ENCODE measurements at places on chromosomes 6 and 20.

DNA sequence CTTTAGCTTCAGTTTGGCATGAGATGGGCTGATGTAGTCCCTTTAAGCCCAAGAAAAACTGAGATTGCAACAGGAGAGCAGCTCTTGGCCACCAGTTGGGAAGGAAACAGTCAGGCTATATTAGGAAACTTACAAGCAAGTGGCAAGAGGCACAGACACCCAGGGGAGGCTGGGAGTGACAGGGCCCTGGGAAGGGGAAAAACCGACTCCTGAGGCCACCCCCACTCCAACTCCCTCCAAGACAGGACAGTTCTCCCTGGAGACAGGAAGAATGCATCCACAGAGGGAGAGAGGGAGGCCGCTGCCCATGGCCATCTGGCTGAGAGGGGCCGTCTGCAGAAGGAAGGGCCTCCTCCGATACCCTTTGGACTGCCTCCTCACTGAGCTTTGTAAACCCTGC is 20.5 kb downstream of the JPH2 start:
- no peak for DNase-seq

DNA sequence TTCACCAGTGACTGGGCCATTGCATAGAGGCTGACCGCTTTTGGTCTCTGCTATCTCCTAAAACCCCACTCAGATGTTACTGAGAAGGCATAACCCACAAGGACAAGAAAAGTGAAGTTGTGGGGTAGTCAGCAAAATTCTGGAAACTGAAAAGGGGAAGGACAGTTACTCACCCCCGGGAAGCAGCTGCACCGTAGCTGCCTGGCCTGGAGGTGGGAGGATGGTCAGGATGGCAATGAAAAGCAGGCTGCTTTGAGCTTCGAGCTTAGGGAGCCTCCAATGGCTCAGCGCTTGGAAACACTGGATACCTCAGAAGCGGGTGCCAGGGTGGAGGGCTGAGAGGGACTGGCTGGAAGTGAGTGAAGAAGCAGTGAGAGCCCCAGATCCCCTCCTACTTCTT is 56.0 kb downstream of the KCNK5 start:
- no peak for DNase-seq

DNA sequence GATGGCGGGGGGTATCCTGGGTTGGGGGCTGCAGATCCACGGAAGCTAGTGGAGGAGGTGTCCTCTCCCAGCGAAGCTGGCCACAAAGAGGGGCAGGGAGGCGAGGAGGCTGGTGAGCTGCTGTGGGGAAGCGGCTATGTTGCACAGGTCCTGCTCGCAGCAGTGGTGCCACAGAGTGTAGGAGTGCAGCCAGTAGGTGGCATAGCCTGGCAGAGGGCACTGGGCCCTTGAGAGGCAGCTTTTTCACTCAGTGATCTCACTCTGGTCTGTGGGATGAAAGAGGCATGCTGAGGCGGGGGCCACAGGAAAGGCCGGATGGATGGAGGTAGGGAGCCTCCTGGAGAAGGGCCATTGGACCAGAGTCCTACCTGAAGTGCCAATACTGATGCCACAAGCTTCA is 2.9 kb upstream of the LY6G6D start:
- no peak for DNase-seq

- no peak for DNase-seq
Observed at GRCh38 chr20:1535420-1536175, 21.9 kb downstream of the SIRPD start.

- DNase-seq: no peak
Observed at GRCh38 chr6:156645097-156645496, 132.1 kb upstream of the ARID1B start.

DNA sequence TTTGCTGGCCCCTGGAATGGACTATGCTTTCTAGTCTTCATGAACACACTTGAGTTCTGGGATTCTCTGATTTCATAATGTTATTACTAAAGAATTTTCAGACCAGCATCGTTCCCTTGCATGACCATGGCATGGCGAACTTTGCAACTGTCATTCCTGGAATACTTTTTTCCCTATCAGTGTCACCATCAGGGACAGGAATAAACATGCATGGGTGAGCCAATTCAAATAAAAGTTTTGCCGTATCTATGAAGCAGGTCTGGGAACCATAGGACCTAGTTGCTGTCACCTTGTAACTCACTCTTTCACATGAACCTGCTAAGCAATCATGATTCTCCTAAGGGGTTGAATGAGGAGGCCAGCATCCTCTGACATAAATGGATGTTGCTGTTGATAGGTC is 68.2 kb upstream of the AGPAT4 start:
- no peak for DNase-seq

DNA sequence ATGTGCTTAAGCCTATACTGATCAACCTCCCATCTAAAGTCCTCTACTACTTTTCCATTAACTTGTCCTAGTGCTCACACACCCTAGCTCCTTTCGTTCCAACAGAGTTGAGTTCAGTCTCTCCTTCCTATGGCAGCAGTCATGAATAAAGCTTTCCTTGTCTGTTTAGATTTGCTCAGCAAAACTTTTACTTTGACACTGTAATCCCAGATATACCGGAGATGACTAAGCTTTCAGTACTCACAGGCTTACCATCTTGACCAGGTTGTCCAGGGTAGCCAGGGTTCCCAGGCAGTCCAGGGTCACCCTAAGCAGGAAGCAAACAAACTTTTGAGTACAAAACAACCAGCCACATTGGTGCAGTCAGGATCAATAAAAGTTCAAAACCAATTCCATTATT is 90.7 kb downstream of the COL21A1 start:
- no peak for DNase-seq

- DNase-seq: no peak
Observed at GRCh38 chr6:163630096-163630495, 215.6 kb downstream of the QKI start.

DNA sequence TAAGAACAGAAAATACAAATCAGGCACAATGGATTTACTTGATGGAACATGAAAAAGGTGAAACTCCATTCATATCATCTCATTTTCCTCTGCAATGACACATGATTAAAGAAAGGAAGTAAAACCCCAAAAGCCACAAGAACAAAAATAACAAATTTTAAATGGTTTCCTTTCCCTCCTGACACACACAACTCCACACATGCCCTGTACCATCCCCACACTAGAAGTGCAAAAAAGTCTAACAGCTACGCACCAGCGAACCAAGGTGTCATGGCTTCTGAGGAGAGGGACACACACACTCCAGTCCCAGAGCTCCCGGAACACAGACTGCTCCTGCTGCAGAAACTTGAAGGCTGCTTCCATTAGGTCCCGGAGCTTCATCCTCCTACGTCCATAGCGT is 25.3 kb downstream of the MDN1 start:
- DNase-seq: no peak

DNA sequence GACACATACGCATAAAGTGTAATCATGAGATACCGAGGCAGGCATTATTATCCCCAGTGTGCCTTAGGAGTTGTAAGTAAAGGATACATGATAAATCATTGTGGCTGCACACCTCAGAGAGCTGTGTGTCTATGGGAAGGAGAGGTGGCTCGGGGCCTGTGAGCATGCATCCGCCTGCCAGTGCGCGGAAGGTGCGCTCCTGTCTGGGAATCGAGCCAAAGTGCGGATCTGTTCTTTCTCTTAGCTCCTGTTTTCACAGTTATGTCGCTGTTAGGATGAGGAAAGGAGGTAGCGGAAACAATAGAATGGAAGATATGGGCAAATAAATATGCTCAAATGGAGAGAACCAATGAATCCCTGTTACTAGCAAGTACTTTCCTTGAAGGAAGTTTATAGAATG is 98.0 kb downstream of the ANKRD6 start:
- DNase-seq: peak; percentile 82

- no peak for DNase-seq
Observed at GRCh38 chr6:140669321-140669720, 1294.9 kb upstream of the CITED2 start.

- no peak for DNase-seq
Observed at GRCh38 chr20:50594591-50595432, 84.6 kb downstream of the PTPN1 start.

DNA sequence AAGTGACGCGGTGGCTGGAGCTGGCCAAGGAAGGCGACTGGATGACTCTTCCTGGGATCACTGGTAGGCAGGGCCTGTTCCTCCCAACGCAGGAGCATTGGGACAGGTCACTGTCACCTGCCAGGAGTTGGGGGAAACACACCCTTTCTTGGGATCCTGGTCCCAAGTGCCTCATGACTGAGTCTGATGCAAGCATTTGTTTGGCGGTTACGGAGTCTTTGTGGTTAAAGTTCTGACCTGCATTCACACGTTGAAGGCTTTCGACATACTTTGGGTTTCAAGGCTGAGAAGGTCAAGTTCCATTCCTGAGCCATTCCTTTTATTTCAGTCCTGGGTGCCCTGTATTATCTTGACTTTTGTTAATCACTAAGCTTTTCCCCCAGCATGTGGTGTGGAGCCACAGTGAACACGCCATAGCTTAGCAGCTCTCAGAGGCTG is 6.0 kb downstream of the PNLDC1 start:
- DNase-seq: no peak

DNA sequence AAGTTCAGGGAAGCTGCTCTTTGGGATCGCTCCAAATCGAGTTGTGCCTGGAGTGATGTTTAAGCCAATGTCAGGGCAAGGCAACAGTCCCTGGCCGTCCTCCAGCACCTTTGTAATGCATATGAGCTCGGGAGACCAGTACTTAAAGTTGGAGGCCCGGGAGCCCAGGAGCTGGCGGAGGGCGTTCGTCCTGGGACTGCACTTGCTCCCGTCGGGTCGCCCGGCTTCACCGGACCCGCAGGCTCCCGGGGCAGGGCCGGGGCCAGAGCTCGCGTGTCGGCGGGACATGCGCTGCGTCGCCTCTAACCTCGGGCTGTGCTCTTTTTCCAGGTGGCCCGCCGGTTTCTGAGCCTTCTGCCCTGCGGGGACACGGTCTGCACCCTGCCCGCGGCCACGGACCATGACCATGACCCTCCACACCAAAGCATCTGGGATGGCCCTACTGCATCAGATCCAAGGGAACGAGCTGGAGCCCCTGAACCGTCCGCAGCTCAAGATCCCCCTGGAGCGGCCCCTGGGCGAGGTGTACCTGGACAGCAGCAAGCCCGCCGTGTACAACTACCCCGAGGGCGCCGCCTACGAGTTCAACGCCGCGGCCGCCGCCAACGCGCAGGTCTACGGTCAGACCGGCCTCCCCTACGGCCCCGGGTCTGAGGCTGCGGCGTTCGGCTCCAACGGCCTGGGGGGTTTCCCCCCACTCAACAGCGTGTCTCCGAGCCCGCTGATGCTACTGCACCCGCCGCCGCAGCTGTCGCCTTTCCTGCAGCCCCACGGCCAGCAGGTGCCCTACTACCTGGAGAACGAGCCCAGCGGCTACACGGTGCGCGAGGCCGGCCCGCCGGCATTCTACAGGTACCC is at the start of gene ESR1:
Gene ESR1 (plus strand): TSS at position 170 of the 858 bp plus-strand sequence. CDS start 231 bp downstream, at position 401.
- DNase-seq: no peak

- peak; percentile 21 for DNase-seq
Observed at GRCh38 chr6:45421709-45422502, 44.2 kb upstream of the SUPT3H start.

- no peak for DNase-seq
Observed at GRCh38 chr6:84282550-84282949, 55.1 kb upstream of the CEP162 start.

DNA sequence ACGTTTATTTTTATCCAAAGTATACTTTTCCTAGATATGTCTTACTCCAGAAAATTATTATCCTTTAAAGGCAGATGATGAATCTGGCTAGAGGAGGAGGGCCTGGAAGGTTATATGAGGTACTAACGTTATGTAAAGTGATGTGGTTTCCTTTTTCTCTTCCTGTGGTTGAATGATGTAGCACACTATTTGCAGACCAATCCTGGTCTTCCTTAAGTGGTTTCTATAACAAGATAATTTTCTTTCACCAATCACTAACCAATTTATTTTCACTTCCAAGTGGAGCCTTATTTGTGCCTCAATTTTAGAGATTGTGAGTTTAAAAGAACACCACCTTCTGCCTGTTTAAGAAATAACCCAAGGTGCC is 154.6 kb upstream of the SOX4 start:
- DNase-seq: no peak

- no peak for DNase-seq
Observed at GRCh38 chr6:36625158-36625919, 31.2 kb downstream of the SRSF3 start.

GRCh38 chr6:135419162-135419561 is 78.4 kb downstream of the AHI1 start:
- no peak for DNase-seq

DNA sequence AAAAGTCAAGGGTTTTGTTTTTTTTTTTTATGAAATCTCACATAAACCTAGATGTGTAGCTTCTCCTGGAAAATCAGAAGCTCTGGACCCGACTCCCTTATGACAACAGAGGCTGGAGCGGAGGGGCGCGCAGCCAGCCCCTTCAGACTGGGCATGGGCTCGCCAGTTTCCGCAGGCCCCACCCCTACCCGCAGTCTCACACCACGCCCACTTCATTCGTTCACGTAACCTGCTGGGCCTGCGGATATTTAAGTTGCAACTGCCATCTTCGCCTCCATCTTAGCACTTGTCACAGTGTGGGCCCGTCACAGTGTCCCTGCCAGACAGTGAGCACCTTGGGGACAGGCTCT is 111.7 kb upstream of the PTPN1 start:
- DNase-seq: no peak

DNA sequence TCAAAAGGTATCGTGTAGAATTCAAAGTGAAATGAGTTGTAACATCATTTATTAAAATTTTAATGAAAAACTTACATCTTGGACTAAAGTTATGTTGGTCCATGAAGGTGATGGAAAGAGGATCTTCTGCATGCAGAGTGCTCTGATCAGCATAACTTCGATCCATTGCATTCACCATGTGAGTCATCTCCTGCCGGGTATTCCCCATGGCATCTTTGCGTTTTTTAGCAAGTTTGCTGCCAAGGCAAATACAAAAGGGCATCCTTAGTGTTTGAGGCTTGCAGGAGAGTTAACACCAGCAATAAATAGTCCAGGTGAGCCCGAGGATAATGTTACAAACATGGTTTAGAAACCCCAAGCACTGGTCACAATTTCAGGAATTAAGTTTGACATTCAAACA is 104.2 kb upstream of the THEMIS start:
- DNase-seq: no peak

DNA sequence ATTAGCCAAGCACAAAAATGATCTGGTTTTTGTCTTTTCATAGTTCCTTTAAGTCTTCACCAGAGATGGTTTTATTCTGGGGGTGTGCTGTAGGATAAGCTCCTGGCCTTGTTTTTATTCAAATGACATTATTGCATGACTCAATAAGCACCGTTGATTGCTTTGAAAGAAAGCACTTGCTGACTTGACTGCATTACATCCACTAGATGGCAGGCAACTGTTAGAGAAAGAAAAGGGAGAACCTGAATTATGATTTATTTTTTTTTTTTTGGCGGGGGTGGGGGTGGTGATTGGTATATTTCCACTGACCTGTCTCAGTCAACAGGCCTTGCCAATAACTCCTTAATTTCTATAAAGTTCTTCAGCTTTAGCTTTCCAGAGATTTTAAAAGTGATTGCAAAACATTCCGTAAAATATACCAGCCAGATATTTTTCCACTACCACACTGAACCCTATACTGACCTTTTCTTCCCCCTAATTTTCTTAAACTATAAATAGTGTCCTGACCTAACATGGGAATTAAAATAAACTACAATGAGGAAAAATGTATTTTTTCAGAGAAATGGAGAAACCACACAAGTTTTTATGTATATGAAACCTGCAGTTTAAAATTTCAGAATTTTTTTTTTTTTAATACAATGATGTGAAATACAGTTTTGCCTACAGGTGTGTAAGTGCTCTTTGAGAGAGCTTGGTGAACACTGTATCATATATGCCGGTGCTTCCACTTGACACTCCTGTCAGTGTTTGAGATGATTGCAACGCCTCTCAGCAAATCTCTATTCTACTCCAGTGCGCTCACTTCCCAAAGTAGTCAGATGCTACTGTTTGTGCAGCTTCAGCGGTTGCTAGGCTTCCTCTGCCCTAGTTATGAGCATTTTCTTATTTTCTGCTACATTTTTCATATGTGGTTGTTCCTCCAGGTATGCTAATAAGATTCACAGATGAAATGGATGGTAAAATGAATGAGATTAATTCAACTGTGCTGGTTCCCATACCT is 274.3 kb downstream of the CD109 start:
- DNase-seq: no peak
